Posterior cingulate gyrus (tissue), 11 donors: ENCODE measurements at places on chromosomes 16 and 17.

GRCh38 chr16:67801241-67801640 lies 5.1 kb downstream of the RANBP10 start:
- no peak for DNase-seq

DNA sequence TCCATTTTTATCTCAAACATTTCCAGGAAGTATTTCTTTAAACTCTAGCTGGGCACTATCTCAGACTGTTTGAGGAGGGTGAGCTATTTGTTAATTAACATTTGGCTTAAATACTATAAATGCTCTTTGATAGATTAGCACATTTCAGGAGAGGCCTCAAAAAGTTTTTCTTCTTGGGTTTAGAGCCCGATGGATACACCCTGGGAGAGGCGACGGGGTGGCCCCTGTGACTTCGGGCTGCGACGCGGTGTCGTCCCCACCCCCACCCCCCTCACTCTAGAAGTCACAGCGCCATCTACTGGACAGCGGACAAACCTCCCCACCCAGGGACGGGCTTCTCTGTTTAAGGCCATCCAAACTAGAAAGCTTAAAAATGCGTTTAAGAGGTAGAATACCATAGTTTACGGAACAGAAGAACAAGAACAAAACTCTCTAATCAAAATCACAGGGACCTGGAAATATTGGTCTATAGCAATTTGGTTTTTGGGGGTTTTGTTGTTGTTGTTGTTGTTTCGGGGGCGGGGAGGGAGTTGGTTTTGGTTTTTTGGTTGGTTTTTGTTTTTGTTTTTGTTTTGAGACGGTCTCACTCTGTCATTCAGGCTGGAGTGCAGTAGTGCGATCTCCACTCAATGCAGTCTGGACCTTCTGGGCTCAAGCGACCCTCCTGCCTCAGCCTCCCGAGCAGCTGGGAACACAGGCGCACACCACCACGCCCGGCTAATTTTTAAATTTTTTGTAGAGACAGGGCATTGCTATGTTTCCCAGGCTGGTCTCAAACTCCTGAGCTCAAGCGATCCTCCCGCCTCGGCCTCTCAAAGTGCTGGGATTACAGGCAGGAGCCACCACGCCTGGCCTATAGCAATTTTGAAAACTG lies 254.4 kb downstream of the C16orf95 start:
- DNase-seq, result peak; percentile 63

- DNase-seq, result no peak
These were observed 46.3 kb downstream of the TANGO6 start for GRCh38 chr16:68889508-68890150.

GRCh38 chr16:17357307-17358062 lies 113.3 kb downstream of the XYLT1 start:
- no peak for DNase-seq

DNA sequence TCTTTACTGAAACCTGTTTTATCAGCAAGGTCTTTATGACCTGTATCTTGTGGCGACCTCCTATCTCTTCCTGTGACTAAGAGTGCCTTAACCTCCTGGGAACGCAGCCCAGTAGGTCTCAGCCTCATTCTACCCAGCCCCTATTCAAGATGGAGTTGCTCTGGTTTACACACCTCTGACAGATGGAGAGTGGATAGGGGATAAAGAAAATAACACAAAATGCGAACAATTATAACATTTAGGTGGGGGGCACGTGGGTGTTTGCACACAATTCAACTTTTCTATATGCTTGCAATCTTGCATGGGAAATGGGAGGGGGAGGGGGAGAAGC lies 83.3 kb downstream of the RMI2 start:
- no peak for DNase-seq

DNA sequence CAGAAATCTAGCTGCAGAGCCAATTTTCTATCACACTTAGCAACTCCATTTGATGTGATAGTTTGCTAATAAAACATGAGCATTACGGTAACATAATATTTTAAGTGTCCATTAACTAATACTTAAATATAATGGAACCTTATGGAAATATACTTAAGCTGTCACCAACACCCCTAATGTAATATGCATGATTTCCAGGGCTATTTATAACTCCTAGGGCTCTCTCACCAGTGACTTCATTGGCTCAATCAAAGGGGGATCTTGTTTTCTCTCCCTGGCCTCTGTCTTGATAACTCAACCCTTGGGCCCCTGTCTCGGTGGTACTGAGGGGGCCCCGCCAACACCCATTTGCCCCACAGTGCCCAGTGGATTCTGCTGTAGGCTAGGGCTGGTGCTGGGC lies 170.4 kb downstream of the SALL1 start:
- no peak for DNase-seq

DNA sequence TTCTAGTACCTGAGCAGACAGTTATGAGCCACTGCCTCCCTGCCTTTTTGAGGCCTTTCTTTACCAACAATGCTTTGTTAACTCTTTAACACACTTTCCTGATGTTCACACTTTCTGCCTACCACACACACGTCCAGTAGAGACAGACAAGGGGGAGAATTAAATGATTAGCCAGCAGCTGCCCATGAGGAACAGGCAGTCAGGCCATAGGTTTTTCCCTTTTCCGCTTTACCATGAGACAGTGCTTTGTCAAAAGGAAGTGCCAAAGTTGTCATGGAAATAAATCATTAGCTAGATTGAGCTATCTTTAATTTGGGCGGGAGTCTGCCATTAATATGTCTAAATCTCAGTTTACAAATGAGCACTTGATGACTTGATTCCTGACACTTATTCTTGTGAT lies 102.1 kb downstream of the PITPNC1 start:
- no peak for DNase-seq

DNA sequence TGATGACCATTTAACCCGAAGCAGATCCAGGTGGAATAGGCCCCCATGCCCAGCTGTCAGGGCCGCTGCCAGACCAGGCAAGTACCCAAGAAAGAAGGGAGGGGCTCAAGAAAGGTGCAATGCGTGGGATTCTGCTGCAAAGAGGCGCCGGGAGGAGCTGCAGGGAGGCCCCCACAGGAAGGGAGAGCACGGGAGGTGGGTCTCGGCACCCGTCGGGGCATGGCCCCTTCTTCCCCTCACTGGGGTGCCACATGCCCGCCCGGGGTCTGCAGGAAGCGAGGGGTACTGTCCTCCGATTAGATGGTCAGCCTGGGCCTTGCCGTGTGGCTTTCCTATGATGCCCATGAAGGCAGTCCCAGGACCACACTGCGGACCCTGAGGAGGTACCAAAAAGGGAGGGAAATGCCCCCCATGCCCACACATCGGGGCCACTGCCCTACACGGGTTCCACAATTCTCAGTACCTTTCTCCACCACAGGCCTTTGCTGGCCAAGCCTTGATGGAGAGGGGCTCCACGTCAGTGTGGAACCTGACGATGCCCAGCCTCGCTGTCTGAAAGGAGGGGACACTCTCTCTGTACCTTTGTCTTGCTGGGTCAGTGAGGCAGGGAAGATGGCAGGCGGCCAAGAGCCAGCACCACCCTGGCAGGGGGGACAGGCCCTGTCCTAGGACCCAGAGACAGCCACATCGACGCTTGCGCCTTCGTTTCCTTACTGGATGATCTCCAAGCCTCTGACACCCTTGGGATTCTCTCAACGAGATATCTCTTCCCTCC lies 45.5 kb upstream of the DNAH17 start:
- peak; percentile 67 for DNase-seq

- peak; percentile 54 for DNase-seq
These were observed 28.7 kb upstream of the TNRC6A start for GRCh38 chr16:24700549-24701392.

DNA sequence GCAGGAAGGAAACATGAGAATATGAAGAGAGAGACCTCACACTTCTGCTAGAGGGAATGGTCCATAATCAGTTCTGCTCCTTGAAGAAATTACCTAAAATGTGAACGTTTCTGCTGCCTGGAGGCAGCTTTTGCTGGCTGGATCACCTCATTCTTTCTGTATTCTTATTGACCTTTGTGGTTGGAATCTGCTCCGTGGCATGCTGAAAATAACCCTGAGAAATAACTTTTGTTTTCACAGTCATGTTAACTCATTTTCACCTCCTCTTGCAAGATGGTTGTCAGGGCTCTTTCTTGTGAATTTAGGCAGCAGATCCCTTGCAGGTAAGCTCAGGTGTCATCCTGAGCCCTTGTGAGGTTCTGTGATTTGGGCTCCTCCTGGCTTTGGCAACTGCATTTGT lies 70.2 kb downstream of the IRF8 start:
- no peak for DNase-seq

GRCh38 chr17:39090908-39091665 lies 60.4 kb downstream of the PLXDC1 start:
- DNase-seq, result no peak

GRCh38 chr16:4825196-4825595 lies 21.9 kb downstream of the GLYR1 start:
- no peak for DNase-seq

DNA sequence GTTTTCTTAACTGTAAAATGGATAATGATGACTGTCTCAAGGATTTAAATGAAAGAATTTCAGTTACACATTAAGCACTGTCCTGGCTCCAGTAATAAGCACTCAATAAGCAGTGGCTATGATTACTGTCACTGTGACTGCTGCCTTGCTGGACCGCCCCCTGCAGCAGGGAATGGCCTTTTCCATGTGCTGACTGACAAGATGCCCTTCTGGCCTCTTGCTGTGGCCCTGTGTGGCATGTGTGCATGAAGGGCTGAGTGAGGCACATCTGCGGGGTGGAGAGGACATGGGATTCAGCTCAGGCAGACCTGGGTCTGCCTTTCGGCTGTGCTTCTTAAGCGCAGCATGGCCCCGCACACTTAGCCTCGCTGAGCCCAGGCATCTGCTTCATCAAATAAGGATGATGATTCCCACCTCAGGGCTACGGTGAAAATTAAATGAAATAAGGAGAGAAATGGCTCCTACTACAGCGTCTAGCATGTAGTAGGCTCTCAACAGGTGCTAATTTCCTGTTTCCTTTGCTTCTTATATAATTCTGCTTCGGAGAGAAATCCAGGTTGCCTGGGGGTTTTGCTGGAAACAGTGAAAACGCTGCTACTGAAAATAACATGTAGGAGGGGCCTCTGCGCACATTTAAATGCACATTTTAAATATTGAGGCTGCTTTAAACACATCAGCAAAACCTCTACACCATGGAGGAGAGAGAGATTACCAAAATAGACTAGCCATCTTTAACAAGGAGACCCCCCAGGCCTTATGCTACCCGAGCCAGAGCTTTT lies 183.9 kb downstream of the PARN start:
- no peak for DNase-seq

DNA sequence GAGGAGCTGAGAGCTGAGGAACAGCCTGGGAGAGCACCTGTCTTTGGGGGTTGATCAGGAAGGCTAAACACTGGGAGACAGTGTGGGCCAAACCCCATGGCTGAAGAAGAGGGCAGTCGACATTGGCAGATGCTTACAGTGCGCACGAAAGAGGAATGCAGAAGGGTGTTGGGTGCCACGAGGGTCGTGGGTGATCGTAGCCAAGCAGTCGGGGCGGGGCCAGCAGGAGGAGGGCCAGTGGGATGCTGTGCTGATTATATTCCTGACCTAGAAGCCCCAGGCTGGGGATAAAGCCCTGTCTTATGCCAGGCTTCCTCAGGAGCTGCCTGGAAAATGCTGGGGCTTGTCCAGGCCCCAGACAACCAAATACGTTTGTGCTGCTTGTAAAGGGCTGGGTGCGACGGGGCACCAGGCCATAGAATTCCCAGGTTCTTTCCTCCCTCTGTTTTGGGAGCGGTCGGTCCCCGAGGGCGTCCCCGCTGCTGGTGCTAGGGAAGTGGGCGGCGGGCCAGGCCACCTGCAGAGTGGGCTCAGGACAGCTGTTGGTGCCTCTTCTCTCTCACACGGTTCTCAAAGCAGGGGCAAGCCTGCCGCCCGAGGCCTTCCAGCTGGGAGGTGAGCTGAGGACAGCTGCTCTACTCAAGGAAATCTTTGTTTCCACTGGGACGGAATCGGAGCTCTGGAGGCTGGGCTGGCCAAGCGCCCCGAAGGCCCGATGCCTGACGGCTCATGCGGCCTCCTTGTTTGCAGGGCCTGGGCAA lies 10.0 kb downstream of the C1QTNF1 start:
- DNase-seq, result peak; percentile 93

DNA sequence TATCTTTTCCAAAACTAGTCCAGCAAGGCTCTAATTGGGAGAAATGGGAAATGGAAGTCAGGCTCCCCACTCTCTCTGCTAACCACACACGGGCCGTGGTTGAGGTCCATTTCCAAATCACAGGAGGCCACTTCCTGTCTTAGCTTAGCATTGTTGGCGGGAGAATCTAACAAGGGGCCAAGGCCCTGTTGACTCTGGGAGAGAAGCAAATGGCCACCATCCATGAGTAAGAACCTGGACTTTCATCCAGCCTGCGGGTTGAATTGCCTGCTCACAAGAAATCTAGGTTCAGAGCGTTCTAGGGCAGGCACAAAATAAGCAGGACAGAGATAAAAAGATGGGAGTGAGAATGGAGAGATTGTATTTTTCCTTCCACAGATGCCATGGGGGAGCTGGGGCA lies 5.7 kb downstream of the FAM20A start:
- no peak for DNase-seq

DNA sequence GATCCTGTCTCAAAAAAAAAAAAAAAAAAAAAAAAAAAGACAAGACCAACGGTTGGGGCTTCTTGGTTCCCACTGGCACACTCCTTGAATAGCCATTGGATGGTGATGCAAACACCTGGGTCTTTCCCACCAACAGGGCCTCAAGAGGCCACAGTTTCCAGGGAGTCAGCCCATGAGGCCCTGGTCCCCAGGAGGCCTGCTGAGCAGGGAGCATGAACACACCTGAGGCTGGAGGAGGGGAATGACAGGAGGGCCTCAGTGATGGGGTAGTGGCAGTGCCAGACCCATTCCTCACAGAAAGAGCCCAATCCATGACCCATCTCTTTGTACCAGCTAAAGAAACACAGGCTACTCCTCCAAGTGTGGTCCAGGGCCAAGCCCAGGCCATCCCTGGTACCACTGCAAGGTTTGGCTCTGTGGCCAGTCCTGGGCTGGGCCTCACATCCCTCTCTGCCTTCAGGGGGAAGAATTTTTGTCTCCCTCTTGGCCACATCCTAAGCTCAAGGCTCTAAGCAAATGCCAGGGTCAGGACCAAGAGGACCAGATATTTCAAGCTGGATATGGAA lies 13.9 kb downstream of the ARL2BP start:
- peak; percentile 67 for DNase-seq

GRCh38 chr16:30010844-30011713 lies at the start of gene DOC2A:
Gene DOC2A (minus strand): TSS chr16:30011027. CDS start chr16:30010222, 805 bp downstream.
- DNase-seq, result peak; percentile 88

- DNase-seq, result no peak
These were observed 191.0 kb downstream of the SPECC1 start for GRCh38 chr17:20200016-20200795.

DNA sequence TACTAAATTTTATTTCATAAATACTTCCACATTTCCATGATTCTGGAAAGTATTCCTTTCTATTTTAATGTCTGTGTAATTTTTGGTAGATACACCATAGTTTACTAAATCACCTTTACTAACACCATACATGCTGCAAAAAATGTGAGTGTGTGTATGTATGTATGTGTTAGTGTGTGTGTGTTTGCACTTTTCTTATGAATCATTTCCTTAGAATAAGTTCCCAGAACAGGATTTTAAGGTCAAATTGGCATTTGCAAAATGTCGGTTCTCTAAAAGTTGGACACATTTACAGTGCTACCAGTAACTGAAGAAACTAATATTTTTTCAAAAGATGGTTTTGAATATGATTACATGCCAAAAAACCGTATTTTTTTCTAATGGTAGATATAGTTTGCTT lies 137.1 kb downstream of the CYB561 start:
- no peak for DNase-seq
